Right lobe of liver (tissue), 6 donors: ENCODE measurements at places on chromosomes 5 and 9. TPM values are rescaled to one million over a fixed set of nuclear protein-coding genes. Genes with fewer than 3 reads are reported as not detected.

The SLC31A2 gene
- total RNA-seq: 11.5 TPM

The PCDHGB7 gene
- 3.3 TPM for total RNA-seq

DNA sequence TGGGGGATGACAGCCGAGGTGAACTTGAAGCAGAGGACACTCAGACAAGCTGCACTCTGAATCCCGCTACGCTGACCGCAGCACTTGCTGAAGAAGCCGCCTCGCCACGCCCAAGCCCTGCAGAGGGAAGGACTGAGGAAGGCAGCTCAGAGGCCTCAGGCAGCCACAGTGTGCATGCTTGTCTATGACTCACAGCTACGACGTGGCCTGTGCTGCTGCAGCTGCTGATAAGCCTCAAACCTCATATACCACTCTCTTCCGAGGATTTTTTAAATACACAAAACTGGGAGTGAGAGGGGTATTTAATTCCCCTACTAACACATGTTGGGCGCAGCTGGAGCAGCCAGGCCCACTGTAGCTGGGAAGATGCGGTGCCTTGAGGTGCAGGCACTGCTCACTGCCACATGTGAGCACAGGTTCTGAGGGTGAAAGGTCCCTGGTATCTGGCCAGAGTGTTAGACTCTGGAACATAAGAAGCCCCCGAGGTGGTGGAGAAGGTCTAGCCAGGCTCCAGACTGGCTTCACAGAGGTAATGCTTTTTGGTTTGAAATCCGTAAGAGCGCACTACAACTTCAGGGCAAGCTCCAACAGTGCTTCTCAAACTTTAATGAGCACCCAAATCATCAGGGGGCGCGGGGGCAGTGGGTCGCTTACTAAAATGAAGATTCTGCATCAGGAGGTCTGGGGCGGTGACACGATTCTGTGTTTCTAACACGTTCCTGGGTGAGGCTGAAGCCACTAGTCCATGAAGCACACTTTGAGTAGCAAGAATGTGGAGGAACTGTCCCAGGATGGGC, 196.8 kb downstream of the AUH start:
- peak; percentile 21 for DNase-seq

The LHX6 gene
- 0.20 TPM for total RNA-seq

DNA sequence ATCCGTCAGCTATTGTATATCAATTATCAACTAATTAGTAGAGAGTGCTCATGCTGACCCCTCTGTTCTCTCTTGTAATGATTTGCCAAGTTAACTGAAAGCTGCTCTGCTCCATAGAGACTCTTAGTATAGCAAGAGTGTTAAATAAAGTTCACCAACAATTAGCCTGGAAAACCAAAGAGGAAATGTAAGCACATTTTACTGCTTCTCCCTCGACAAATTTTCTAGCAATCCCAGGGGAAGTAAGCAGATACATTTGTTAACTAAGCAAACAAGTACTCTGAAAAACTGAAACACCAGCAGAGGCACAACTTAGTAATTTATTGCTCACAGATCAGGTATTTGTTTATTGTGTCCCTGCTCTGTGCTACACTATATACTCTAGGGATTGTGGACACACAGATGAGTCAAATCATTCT, 162.2 kb downstream of the GLIS3 start:
- DNase-seq: no peak

DNA sequence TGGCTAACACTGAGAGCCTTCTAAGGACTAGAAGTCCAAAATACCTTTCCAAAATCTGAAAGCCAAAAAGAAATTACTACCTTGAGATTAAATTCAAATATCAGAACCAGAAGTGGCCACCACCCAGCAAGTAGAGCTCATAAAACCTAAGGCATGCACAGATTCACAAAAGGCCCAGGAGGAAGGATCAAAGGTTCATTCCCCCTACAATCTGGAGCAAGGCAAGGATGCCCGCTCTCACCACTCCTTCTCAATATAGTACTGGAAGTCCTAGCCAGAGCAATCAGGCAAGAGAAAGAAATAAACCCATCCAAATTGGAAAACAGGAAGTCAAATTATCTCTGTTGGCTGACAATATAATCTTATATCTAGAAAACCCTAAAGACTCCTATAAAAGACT, 6.0 kb downstream of the RASEF start:
- no peak for DNase-seq

The PCDH1 gene
- 27.3 TPM for total RNA-seq

GRCh38 chr5:142057697-142058056, 44.9 kb upstream of the GNPDA1 start:
- no peak for DNase-seq

GRCh38 chr9:37617161-37617560, 24.8 kb upstream of the TOMM5 start:
- no peak for DNase-seq

DNA sequence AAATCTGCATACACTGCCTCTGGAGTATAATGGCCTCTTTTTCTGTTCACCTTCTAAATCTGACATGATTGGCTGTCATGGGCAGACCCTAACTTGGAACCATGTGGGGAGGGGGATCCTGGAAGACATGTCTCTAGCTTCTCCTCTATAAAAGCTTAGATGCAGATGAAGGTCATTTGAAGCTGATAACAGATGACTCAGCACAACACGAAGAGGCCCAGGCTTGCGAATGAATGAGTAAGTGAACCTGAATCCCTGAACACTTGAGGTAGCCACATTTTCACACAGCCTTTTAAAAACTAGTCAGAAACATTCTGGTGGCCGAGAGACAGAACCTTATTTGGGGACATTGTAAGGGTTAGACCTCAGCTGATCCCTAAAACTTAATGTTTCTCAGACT, 282.6 kb downstream of the ELAVL2 start:
- no peak for DNase-seq

- DNase-seq: no peak
These were observed 32.4 kb downstream of the TLE1 start for GRCh38 chr9:81656871-81657337.

DNA sequence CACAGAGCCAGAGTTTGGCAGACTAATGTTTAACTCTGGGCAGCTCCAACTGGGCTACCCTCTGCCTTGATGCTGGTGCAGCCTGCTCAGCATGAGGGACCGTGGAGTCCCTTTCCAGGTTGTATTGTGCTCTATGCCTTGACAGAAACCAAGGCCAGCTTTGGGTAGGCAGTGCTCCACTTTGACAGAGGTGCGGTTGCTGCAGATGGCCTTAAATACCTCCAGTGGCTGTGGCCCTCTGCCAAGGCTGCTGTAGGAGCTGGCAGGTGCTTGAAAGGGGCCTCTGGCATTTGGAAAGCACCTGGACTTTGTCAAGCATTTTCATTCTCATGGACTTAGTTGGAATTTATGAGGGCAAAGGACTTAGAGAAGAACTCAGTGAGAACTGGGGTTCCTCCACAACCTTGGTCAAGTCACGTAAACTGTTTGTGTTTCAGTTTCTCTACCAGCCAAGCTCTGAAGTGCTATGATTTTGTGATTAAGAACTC, 249.7 kb upstream of the ZNF462 start:
- no peak for DNase-seq

The CD72 gene
- total RNA-seq: 2.0 TPM
